ENCODE measurements at places on chromosomes 1 and 21.
A peak's percentile ranks its signal among the peaks of the same experiment; 100 is the strongest.

DNA sequence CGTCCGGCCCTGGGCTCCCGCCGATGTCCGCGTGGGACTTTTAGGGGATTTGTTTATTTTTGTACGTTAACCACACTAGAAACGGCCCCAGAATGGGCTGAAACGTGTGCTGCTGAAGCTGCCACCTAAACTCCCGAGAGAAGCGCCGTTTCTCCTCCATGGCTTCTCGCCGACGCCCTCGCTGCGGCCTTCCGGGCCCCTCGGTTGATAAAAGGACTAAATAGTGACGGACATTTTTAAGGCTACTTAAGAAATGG, 678 bp upstream of the PTTG1IP start:
- DNase-seq = no peak

GRCh38 chr1:188669728-188670382, 1807.8 kb downstream of the BRINP3 start:
- no peak for DNase-seq

DNA sequence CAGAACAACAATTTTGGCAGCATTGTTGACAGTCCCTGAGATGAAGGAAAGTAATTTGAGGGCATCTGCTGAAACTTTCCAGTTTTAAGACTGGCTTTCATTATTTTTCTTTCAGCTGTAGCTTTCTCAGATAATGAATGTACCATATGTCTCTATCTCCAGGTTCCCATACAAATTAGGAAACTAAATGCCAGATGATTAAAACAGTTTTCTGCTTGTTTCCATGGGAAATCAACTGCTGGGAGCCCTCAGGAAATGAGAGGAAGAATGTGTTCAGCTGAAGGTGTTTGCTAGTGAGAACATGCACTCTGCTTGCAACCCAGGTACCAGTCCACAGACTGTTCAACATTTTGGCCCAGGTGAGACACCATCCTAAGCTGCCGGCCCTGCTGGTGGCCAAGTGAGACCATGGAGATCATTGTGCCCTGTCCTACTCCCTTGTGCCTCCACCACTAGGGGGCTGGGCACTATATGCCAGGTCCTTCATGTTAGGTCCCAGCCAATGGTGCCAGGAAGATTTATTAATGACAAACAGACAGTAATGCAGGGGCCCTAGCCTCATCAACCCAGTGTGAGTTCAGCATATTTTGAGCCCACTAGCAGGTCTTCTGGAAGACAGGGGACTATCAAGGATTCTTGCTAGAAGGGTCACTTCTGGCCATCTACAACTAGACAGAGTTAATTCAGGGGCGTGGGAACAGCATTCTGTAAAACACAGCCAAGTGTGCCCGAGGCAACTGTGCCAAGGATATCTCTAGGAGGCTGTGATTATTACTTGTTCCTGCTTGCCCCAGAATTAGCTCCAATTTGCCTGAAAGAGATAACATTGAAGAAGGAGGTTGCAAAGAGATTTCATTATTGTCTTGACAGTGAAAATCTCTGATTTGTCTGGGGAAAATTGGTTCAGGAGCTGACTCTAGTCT, 17.0 kb upstream of the LRRC8C start:
- no peak for DNase-seq

DNA sequence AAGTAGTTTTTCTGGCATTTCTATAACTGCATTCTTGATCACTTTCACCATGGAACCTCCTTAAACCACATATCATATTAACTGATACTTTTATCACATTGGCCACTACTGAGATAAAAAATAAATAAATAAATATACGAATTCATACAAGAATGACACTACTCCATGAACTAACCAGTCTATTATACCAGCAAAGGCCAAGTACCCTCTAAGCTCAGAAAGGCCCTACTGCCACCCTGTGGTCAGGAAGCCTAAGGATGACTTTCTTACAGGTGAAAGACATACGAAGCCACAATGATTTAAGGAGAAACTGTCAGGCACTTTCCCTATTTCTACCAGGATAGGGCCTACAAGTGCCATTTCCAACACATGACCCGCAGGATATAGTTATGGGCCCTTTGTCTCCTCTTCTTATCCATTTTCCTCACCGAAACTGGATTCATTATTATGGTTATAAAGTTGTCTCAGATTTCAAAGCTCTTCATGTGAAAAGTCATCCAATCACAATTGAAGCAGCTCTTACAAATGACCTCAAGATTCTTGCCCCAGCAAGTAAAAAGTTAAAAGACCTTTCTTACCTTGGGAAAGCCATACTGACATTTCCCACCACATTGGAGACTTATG, 23.9 kb downstream of the DNAJC8 start:
- DNase-seq = no peak

GRCh38 chr1:235397733-235398132, 30.5 kb downstream of the TBCE start:
- no peak for DNase-seq

DNA sequence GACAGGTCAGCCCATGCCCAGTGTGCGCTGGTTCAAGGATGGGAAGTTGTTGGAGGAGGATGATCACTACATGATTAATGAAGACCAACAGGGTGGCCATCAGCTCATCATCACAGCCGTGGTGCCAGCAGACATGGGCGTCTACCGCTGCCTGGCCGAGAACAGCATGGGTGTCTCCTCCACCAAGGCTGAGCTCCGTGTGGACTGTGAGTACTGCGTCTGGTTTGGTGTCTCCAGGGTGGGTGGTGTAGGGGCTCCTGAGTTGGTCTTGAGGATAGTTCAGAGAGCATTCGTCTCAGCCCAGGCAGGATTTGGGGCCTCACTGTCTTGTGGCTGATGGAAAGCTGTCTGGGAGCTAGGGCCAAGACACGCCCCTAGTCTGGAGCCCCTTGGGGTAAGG, 83.2 kb downstream of the TRIM11 start:
- no peak for DNase-seq

DNA sequence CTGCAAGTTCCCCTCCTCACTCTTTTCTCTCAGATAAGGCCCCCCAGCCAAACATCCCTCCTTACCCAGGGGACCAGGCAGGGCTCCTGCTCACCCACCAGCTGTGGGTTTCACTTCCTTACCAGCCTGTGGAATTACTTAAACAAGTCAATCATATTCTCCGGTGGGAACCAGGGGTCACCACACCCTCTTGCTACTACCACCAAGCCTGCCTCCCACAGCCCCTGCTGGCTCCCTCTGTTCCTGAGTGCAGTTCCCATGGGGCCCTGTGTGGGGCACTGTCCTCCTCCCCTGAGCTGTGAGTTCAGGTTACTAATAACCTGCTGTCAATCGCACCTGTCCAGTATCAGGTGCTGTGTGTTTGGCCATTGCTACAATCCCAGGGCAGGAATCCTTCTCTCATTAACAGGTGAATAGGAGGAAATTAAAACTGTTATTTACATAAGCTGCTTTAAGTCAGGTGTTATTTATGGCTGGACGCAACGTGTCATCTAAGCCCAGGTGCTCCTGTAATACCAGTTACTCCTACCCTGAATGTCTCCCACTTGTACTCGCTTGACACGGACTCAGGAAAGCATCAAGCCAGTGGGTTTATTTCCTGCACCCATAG, 53.1 kb upstream of the LBR start:
- DNase-seq = peak; percentile 57

DNA sequence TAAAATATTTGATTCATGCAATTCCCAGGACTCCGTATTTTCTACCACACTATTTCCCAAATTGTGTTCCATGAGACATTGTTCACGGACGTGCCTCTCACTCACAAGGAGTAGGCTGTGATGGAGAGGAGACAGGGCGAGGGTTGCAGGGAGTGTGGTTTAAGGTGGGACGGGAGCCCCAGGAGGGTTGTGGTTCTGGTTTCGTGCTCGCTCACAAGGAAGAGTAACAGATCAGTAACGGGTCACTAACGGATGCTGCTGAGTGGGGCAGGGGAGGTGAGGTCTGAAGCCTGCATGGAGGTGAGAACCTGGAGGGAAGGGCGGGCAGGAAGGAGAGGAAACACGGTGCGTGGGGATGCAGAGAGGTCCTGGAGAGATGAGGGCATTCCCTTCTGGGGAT, 28.8 kb downstream of the TFF3 start:
- DNase-seq = no peak

- no peak for DNase-seq
Measured at GRCh38 chr1:193143285-193143684, 21.5 kb downstream of the CDC73 start.

GRCh38 chr1:243513726-243514491, 258.1 kb downstream of the SDCCAG8 start:
- DNase-seq = no peak

- no peak for DNase-seq
Measured at GRCh38 chr1:211525101-211525676, 33.2 kb upstream of the RD3 start.

DNA sequence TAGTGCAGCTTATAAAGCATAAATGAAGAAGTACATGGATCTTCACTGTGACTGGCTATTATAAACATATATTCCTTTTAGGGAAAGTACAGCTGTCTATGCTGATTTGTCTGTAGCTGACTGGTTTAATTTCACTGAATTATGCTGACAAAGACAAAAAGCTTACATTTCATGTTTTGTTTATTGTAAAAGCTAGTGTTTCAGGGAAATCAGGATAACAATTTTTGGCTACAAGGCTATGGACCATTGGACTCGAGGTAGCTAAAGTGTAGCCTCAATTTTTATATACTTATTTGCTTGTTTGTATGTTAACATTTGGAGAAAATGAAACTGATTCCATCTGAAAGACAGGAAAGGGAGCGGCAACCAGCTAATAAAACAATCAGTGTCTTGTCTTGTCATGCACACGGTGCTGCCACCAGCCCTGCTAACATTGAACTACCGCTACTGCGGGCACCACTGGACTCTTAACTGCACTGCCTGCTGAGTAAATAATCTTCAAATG, 480.2 kb downstream of the COL11A1 start:
- DNase-seq = no peak

GRCh38 chr21:32329331-32329730, 30.7 kb downstream of the MRAP start:
- no peak for DNase-seq

DNA sequence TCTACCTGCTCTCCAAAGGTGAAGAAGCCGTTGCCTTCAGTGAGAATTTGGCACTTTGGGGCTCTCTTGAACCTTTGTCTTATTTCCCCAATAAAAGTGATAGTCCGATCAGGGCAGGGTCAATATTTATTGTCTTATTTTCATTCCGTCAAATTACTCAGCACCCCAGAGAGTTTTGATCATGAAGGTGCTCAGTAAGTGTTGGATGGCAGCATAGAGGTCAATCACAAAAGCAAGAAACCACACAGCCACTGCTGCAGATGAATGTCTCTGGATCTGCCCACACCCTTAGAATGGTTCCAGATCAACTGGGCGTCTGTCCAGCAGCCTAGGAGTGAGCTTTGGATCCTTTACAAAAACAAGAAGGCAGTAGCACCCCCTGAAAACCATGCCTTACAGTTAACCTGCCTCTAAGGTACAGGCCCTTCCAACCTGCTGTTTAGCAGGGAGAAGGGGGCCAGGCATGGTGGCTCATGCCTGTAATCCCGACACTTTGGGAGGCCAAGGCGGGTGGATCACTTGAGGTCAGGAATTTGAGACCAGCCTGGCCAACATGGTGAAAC, 97.3 kb downstream of the PSMG1 start:
- no peak for DNase-seq

DNA sequence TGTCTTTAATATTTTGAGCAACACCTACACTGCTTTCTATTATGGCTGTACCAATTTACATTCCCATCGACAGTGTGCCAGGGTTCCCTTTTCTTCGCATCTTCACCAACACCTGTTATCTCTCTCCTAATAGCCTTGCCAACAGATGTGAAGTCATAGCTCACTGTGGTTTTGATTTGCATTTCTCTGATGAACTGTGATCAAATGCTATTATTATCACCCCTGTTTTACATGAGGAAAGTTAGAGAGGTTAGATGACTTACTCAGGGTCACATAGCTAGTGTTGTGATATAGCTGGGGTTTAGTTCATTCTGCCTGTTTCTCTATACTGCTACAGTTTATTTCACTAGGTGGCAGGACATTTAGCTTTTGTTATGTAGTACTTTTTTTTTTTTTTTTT, 204.1 kb downstream of the FMN2 start:
- no peak for DNase-seq

DNA sequence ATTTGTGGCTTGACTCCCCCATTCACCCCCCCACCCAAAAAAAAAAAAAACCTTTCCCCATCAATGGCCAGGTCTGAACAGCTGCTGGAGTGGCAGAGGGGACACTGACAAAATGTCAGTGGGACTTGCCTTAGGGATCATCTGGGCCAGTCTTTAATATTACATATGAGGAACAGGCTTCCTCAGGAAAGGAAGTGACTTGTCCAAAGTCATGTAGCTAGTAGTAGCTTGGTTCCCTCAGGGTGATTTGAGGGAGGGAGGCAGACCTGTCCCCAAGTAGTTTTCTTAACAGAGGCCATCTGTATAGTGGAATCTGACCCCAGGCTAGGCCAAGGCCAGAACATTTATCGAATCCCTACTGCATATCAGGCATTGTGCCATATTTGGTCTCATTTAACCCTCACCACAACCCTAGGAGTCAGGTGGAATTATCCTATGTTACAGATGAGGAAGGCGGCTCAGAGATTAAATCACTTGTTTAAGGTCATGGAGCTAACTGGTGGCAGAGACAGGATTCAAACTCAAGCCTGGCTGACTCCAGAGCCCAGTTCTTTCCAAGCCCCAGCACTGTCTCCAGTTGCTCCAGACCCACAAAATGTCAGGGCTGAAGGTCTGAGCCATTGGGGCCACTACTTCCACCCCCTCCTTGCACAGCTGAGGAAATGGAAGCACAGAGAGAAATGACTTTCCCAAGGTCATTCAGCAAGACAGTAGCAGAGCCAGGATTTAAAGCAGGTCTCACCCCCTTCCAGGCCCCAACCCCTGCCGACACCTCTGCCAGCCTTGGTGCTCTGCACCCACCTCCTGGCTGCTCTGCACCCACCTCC, 10.4 kb downstream of the ZBTB7B start:
- no peak for DNase-seq

GRCh38 chr1:59879996-59880505, 46.5 kb downstream of the CYP2J2 start:
- no peak for DNase-seq

GRCh38 chr1:208923456-208923855, 660.1 kb upstream of the CAMK1G start:
- no peak for DNase-seq

DNA sequence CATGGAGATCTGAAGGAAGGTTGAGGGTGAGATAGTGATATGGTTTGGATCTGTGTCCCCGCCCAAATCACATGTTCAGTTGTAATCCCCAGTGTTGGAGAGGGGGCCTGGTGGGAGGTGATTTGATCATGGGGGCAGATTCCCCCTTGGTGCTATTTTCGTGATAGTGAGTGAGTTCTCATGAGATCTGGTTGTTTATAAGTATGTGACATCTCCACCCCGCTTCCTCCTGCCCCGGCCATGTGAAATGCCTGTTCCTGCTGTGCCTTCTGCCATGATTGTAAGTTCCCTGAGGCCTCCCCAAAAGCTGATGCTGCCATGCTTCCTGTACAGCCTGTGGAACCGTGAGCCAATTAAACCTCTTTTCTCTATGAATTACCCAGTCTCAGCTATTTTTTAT, 451.9 kb upstream of the VAMP3 start:
- DNase-seq = no peak

- no peak for DNase-seq
Measured at GRCh38 chr1:59453297-59453968, 156.5 kb downstream of the FGGY start.

GRCh38 chr1:50430010-50430405, 6.8 kb upstream of the DMRTA2 start:
- DNase-seq = no peak
